A549 treated with Mapracorat at 1 μM for 4 hours (cell line): ENCODE measurements at places on chromosomes 1 and 21. TPM values are rescaled to one million over a fixed set of nuclear protein-coding genes. Genes with fewer than 3 reads are reported as not detected.

RHOU gene
- total RNA-seq = 7.3 to 10.1 TPM (median 9.5 TPM) in 5 replicates

B3GALT5 gene
- total RNA-seq = 0.09 to 0.18 TPM (median 0.15 TPM) in 5 replicates

CASQ1 gene
- total RNA-seq = not detected in 5 replicates

ANKRD65 gene
- 0.07 to 0.19 TPM in 2 of 5 replicates, not detected in the others for total RNA-seq

CERS2 gene
- total RNA-seq = 239 to 262 TPM (median 246 TPM) in 5 replicates

TRIM17 gene
- not detected in 5 replicates for total RNA-seq

TIPRL gene
- 29.8 to 35.1 TPM (median 33.1 TPM) in 5 replicates for total RNA-seq

TMCC2 gene
- total RNA-seq = 1.4 to 1.8 TPM (median 1.6 TPM) in 5 replicates

TEX35 gene
- not detected in 5 replicates for total RNA-seq

CD101 gene
- total RNA-seq = 0.11 to 0.36 TPM (median 0.23 TPM) in 5 replicates

GJA5 gene
- total RNA-seq = 0.05 TPM in 1 of 5 replicates, not detected in the others

TRIM46 gene
- 1.8 to 3.3 TPM (median 2.4 TPM) in 5 replicates for total RNA-seq

CNN3 gene
- 49.2 to 65.4 TPM (median 51.4 TPM) in 5 replicates for total RNA-seq

METTL18 gene
- 4.4 to 6.5 TPM (median 4.9 TPM) in 5 replicates for total RNA-seq

C1orf210 gene
- not detected in 5 replicates for total RNA-seq

FCGR1A gene
- total RNA-seq = not detected in 5 replicates

GRHL3 gene
- 0.68 to 0.77 TPM (median 0.73 TPM) in 5 replicates for total RNA-seq

CHAF1B gene
- total RNA-seq = 11.0 to 12.4 TPM (median 11.7 TPM) in 5 replicates

LENEP gene
- 0.34 TPM in 1 of 5 replicates, not detected in the others for total RNA-seq

DYRK3 gene
- 7.9 to 10.8 TPM (median 9.7 TPM) in 5 replicates for total RNA-seq

NUDT4B gene
- total RNA-seq = 0.95 to 1.6 TPM (median 1.3 TPM) in 5 replicates
